H1 (cell line): ENCODE measurements at places on chromosomes 11 and 22. TPM values are rescaled to one million over a fixed set of nuclear protein-coding genes. Genes with fewer than 3 reads are reported as not detected.

The PACS1 gene
- total RNA-seq: 34.4 and 36.0 TPM in 2 replicates

The ALX4 gene
- not detected in 2 replicates for total RNA-seq

- no peak for DNase-seq
Measured at GRCh38 chr22:22022255-22022840, 39.8 kb upstream of the TOP3B start.

DNA sequence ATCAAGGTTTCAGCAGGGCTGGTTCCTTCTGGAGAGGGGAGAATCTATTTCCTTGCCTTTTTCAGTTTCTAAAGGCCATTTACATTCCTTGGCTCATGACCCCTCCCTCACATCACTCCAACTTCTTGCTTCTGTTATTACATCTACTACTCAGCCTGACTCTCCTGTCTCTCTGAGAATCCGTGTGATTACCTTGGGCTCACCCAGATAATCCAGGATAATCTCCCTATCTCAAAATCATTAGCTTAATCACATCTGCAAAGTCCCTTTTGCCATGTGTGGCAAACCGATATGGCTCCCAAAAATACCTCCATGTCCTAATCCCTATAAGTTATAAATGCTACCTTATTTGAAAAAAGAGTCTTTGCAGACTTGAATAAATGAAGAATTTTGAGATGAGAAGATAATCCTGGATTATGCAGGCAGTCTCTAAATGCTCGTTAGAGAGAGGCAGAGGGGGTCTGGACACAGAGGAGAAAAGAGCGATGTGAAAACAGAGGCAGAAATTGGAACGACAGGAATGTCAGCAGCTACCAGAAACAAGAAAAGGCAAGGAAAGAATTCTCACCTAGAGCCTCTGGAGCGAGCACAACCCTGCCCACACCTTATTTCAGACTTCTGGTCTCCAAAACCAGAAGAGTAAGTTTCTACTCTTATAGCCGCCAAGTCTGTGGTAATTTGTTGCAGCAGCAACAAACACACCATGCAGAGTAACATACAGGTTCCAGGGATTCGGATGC, 23.6 kb upstream of the ARHGAP32 start:
- DNase-seq: no peak
